Activated T-cell treated with anti-CD3 and anti-CD28 coated beads, Interleukin-2, amount 50 U/mL, for 48 hours (primary cell): ENCODE measurements at places on chromosomes 13 and 19.

DNA sequence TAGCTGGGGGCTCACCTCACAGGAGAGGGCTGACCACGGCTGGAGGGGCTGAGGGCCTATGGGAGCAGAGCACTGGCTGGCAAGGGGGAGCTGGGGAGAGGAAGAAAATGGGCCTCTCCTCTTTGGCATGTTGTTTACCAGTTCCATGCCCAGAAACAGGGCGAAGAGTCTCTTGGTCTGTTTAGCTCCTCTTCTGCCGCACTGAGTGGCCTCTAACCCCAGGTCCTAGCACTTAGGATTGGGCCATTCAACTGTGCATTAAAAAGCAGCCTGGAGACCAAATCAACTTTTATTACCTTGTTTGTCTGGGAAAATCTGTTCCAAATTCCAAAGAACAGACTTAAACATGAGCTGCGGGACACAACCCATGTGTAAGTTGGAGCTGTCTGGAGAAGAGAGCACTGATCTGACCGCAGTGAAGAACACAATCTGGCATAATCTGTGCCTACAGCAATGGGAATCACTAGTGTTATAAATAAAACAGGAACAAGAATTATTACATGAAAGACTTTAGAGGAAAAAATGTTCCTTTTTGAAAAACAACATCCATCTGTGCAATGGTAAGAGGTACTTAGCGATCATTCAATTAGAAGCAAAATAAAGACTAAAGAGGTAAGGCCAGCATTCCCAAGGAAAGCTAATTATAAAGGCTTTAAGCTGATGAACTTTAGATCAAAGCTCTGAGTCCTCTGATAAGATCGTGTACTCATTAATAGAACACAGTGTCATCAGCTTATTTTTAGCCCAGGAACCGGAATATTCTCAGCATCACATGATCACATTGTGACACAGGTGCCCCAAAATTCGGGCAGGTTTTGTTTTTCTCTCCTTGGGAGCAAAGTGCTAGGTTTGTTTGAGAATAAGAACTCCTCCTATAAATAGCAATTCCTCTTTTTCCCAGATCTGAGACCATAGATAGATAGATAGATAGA lies 243.2 kb downstream of the COL4A1 start:
- DNase-seq, result no peak

GRCh38 chr13:71169180-71169579 lies 697.8 kb downstream of the DACH1 start:
- DNase-seq, result no peak

- DNase-seq, result no peak
These were observed 1.3 kb upstream of the PVR start for GRCh38 chr19:44642377-44642776.

DNA sequence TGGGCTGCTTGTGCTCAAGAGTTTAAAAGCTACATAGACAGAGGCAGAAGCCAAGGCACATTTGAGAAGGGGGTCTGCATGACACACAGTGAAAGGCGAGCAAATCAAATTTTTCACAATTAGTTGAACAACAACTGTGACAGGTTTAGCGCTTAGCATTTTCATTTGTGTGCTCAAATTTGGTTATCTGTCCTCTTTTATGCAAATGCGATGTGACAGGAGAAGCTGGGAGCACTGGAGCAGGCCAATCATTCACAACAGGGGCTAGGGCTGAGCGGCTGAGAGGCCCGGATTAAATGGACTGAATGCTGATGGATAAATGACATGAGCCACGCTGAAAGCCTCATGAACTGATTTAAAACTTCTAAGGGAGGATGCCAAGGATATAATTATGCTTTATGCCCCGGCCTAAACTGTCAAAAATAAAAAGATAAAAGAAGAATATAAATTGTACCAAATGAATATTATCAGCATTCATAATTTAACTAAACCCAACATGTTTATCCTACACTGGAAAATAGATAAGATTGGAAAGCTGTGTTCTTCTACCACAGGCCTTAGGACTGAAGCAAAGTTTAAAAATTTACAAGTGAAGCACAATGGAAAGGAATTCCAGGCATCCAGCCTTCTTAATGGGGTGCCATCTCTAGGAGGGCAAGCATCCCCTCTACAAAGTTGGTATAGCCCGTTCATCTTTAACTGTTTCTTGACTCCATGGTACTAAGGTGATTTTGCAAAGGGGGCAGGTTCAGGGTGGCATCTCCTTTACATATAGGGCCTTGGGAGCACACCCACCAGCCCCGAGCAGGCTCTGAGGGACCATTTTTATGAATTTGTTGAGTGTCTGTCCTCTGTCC lies 117.9 kb downstream of the RBM26 start:
- DNase-seq, result no peak

DNA sequence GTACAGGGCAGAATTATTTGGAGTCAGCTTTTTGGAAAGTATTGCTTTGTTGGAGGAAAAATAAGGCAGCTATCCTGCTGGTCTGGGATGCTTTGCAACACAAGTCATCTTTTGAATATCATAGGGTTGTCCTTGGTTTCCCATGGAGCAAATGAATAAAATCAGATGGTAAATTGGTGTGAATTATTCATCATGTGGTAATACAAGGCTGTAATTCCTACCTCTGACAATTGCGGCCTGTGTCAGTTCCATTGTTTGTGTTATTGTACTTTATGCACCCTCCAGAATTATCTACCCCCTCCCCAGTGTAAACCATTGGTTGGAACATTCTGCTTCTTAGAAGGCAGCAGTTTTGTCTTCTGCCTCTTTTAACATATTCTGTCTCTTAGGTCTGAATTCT lies 46.2 kb downstream of the RNASEH2B start:
- no peak for DNase-seq

GRCh38 chr19:54506079-54506478 lies 3.4 kb downstream of the LAIR2 start:
- DNase-seq, result no peak

GRCh38 chr13:64633948-64634347 lies 2596.2 kb downstream of the PCDH9 start:
- no peak for DNase-seq

- DNase-seq, result no peak
These were observed 629 bp downstream of the PEPD start for GRCh38 chr19:33520844-33521479.

- DNase-seq, result no peak
These were observed 31.2 kb upstream of the DGKH start for GRCh38 chr13:42017264-42017663.

GRCh38 chr13:48853728-48854102 lies 122.0 kb upstream of the FNDC3A start:
- DNase-seq, result peak; percentile 61

- DNase-seq, result no peak
These were observed 62.0 kb downstream of the COL4A1 start for GRCh38 chr13:110244976-110245375.

- DNase-seq, result no peak
These were observed 23.3 kb upstream of the POSTN start for GRCh38 chr13:37621811-37622361.

- DNase-seq, result no peak
These were observed 8.6 kb upstream of the CDX2 start for GRCh38 chr13:27977476-27978300.

DNA sequence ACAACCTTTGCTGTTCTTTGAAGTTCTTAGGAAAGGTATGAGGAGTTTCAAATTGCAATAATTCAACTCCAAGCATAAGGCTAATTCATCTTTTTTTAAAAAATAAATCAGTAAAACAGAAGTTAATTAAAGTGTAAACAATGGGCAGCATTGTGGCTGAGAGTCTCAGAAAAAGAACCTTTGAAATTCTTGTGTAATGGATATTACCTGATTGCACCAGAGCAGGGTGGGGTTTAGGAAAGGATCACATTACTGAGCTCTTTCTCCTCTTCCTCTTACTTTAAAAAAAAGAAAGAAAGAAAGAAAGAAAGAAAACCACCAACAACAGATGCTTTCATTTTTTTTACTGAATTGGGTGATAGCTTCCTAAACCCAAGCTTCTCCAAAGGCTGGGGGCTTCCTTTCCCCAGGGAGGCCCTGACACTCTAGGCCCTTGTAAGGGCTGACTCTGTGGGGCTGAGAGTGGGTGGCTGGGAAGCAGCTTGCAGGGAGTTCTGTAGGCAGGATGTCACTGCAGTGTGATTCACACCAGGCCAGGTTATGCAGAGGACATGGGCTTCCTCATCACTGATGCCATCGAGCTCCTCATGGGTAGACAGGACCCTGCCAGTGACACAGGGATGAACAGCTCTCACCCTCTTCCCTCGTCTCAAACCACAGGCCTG lies 564.5 kb downstream of the FGF9 start:
- DNase-seq, result peak; percentile 24

DNA sequence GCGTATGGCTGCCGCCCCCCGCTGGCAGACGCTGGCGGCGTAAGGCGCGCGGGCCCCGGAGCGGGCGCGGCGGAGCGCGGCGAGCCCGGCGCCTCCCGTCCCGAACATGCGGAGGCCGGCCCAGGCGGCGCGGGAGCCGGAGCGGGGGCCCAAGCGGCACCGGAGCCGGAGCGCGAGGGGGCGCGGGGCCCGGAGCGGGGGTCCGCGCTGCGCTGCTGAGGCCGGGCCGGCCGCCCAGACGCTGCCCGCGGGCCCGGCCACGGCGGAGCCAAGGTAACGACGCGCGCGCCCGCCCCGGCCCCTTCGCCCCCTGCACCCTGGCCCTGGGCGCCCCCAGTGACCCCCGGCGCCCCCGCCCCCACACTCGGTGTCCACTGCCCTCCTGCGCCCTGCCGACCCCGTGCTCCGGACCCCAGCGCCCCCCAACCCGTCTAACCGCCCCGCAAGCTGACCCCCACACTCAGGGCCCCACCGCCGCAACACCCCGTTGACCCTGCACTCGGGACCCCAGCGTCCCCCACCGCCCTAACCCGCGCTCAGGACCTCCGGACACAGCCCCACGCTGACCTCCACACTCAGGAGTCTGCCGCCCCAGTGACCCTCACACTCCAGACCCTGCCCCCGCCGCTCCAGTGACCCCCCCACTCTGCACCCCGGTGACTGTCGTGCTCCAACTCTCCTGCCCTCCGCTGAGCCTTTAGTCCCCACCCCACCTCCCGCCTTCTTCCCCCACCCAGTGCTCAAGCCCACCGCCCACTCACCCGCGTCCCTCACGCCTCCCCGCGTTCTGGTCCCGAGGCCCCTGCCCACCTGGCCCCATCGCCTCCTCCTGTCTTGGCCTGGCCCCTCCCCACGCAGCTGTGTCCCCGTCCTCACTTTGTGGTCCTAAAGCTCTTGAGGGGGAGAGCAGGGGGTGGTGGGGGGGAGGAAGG lies at the start of gene CSNK1G2:
Gene CSNK1G2, plus strand, starts transcription at position 27 of the 932 bp plus-strand sequence. CDS start 28,601 bp downstream, outside the sequence.
- peak; percentile 24 for DNase-seq

DNA sequence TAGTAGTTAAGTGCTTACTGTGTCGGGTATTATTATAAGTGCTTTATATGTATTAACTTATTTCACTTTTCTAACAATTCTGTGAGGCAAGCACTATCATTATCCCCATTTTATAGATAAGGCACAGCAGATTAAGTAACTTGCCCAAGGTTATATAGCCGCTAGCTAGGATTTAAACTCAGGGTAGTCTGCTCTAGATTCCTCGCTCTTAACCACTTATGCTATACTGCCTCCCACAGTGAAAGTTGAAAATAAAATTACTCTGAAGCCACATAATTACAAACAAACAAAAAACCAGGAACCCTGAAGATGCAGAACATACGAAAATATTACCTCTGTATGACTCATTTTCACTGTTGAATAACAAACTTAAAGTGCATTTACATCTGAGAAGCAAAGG lies 3.9 kb downstream of the TEX30 start:
- DNase-seq, result no peak

DNA sequence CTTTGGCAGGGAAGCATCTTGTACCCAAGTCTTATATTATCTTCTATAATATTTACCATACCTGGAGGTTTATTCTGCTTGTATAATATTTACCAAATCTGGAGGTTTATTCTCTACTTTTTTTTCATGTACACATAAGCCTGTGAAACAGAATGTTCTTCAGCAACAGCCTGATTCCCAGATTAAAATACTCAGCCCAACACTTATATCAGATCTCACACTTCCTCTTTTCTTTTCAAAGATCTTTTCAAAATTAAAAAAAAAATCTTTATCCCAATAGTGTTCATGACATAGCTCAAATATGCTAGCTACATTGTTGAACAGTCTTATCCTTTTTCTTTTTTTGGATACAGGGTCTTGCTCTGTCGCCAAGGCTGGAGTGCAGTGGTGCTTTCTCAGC lies 300.7 kb downstream of the LMO7 start:
- no peak for DNase-seq
